Cerebellar nuclear complex (tissue), 1 donor: ENCODE measurements at places on chromosomes 6 and 20.

GRCh38 chr6:70231311-70231710 lies 71.6 kb downstream of the COL9A1 start:
- no peak for DNase-seq

GRCh38 chr20:63246490-63247288 lies 7.6 kb downstream of the NKAIN4 start:
- DNase-seq, result no peak

- DNase-seq, result no peak
Observed at GRCh38 chr6:164086076-164086887, 671.8 kb downstream of the QKI start.

GRCh38 chr6:136793363-136793762 lies 1.1 kb upstream of the MAP3K5 start:
- no peak for DNase-seq

- DNase-seq, result no peak
Observed at GRCh38 chr6:121940728-121941127, 458.7 kb upstream of the HSF2 start.

DNA sequence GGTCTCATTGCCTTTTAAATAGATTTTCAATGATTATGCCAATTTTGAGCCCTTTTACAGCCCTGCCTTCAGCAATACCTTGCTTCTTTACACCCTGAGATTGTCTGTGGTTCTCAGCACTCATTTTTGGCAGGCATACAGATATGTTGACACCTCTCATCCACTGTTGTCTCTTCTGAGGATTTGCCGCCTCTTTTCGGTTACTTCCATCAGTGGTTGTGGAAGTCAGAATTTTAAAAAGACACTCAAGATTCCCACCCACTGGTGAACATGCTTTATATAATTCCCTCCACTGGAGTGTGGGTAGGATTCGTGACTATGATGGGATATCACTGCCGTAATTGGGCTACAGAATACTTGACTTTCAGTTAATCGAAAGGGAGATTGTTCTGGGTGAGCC lies 37.4 kb upstream of the KIF13A start:
- no peak for DNase-seq

DNA sequence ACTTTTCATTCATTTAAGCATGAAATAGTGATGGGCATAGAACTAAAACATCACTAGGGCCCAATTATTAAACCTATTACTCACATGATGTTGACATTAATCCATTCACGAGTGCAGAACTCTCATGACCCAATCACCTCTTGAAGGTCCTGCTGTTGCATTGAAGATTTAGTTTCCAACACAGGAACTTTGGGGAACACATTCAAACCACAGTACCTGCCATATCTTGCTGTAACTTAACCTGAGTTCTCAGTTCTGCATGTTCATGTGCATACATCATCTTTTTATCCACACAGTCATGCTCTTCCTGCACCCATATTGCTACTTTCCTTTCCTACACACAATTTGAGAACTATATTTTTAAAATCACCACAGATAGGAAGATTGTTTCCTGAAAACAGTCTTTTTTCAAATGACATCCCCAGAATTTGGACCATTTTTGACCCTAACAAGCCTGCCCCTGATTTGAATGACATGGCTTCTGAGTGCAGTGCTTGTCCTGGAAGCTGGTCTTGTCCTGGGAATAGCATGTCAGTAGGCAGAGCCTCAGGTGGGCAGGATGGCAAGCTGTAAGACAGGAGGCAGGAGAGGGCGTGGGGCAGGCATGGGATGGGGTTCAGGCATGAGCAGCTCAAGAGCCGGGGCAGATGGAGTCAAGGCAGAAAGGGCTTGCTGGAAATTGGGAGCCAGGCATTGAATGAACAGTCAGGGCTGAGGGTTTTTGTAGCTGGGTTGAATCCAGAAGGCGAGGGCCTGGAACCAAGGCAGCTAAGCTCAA lies 49.2 kb upstream of the FOXC1 start:
- DNase-seq, result no peak

- DNase-seq, result no peak
Observed at GRCh38 chr6:39599341-39599740, 125.9 kb downstream of the KIF6 start.

- no peak for DNase-seq
Observed at GRCh38 chr6:43219119-43219518, 10.2 kb downstream of the DNPH1 start.

DNA sequence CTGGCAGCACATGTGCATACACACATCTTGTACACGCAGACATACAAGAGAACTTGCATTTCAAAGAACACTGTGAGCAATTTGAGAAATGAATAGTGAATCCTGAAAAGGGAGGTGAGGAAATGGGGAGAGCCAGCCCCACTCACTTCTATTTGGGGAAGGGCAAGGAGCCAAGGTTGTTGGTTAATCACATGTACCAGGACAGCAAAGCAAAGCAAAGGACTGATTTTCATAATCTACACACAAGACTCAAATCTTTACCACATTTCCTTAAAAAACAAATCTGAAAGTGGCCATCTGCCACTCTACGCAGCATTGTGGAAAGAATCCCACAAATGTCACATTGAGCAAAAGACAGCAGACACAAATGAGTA lies 35.0 kb upstream of the KIF16B start:
- no peak for DNase-seq

DNA sequence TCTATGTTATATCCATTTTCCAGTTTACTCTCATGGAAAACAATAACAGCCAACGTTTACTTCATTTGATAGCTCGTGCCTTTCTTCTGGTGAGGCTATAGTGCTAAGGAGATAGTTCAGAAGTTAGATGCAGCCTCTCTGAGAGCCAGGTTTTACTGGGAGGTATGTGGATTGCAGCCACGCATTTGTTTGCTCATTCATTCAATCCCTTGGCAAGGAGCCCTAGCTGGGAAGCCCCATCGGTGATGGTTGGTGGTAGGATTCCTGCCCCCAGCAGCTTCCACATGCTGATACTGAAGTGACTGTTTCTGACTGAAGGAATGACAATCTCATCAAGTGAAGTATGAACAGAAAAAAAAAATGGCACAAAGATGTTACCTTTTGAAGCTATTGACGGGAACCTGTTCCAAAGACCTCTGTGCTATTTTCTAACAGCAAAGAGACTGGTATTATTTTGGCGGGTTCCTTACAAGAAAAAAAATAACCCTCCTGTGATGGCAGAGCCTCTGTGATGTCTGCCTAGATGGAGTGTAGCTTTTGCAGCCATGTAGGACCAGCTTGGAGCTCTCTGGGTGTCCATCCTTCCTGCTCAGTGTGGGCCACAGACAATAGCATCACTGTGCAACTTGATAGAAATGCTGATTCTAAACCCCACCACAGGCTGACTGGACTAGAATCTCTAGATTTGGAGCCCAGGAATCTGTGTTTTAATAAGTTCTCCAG lies 30.6 kb downstream of the SNAP25 start:
- no peak for DNase-seq

DNA sequence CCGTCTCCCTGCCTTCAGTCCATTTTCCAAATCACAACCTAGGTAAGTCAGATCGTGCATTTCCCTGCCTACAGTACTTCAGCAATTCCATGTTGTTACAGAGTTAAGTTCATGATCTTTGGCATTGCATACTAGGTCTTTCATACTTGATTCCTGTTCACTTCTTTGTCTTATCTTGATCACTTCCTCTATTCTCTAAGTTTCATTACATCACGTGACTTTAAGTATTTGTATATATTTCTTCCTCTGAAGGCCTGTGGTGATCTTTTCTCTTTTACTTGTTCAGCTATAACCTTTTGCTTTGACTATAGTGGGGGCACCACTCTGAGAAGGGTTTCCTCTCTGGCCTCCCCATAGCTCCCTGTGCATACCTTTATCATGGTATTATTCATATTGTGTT lies 100.2 kb downstream of the TRMT11 start:
- DNase-seq, result no peak

DNA sequence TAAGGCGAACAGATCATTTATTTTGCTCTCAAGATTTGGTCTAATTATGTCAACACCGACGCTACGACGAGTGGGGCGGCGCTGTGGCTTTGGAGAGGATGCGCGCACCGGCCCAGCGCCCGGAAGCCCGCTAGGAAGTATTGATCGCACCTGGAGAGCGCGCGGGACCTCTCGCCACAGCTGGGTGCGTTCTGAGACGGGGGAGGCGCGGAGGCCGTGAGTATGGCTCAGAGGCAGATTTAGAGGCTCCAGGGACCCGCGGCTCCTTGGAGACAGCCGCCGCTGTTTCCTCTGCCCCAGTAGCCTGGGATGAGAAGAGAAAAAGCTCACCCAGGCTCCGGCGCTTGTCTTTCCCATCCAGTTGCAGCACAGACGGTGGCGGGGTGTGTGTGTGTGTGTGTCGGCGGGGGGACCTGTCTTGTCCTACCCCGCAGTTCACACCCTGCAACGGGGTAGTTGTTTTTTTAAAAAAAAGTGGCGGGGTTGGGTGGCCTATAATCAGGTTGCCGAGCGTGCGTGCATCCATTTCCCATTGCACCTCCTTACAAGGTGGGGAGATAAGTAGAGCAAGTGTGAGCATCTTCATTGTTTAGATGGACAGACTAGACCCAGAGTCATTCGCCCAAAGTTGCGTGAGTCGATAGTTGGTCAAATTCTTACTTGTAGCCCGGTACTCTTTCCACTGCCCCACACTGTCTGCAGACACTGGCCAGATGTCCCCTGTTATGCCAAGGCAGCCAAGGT lies 11.2 kb downstream of the TFAP2D start:
- DNase-seq, result no peak

GRCh38 chr20:50953821-50954220 lies 4.5 kb downstream of the DPM1 start:
- DNase-seq, result no peak

- no peak for DNase-seq
Observed at GRCh38 chr6:71342772-71343171, 54.2 kb downstream of the OGFRL1 start.
